ENCODE measurements at places on chromosomes 7 and 10.

DNA sequence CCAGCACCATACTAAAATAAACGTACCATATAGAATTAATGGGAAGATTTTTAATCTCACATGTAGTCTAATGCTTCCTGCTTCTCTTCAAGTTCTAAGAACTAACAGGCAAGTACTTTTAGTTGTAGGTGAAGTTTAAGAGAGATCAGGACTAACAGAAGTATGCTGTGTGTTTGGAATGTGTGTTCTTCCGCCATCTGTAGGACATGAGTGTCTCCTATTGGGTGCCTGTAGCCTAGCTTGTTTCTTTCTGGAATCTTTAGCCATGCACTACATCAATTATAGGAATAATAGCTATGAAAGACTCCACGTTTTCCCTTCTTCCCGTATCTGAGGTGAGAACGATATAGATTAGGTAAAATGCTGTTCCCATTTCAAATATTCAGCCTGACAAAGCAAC lies 140.2 kb upstream of the AHR start:
- DNase-seq: no peak

DNA sequence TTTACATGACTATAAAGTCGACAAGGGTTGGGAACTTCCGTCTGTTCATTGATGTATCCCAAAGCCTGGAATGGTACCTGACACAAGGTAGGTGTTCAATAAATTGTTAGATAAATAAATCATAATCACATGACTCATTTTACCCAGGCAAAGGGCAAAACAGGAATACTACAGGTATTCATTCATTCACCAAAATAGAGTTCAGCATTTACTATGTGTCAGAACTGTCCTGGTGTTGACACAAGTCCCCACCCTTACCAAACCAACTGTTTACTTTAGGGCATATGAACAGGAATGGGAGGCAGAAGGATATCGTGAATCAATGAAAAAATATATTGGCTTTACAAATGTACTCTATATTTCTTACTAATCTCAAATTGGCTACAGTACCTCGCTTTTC lies 666 bp upstream of the YAE1 start:
- no peak for DNase-seq

DNA sequence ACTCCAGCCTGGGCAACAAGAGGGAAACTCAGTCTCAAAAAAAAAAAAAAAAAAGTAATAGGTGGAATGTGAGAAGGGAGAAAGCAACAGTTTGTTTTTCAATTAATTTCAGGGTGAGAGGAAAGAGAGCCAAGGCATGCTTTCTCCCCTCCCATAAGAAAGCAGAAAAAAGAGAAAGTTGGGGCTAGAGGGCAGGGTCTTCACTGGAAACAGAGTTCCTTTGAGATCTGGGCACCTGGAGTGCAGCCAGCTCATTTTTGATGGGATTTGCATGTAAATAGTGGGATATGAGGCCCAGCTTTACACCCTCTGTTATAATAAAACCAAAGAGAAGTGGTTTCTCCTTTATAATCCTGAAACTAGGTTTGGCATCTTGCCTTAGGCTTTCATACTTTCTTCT lies 13.8 kb upstream of the STOX1 start:
- DNase-seq: no peak

DNA sequence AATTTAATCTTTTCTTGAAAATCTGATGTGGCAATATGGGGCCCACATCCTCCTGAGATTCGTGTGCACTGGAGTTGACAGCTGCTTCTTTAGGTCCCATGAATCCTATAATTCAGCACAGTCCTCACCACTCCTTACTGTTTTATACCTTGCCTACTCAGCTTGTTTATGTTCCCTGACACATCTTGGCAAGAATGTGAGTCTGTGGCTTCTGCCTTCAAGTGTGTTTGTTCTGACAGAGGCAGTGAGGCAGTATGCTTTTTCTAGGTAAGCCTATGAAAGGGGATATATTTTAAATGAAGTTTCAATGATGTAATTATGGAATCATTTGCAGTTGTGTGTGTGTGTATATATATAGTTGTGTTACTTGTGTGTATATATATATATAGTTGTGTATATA lies 106.4 kb downstream of the AMPH start:
- DNase-seq: no peak

GRCh38 chr10:15169555-15170401 lies 1.3 kb upstream of the NMT2 start:
- peak; percentile 49 for DNase-seq

GRCh38 chr10:19767876-19768275 lies 48.4 kb upstream of the PLXDC2 start:
- no peak for DNase-seq

DNA sequence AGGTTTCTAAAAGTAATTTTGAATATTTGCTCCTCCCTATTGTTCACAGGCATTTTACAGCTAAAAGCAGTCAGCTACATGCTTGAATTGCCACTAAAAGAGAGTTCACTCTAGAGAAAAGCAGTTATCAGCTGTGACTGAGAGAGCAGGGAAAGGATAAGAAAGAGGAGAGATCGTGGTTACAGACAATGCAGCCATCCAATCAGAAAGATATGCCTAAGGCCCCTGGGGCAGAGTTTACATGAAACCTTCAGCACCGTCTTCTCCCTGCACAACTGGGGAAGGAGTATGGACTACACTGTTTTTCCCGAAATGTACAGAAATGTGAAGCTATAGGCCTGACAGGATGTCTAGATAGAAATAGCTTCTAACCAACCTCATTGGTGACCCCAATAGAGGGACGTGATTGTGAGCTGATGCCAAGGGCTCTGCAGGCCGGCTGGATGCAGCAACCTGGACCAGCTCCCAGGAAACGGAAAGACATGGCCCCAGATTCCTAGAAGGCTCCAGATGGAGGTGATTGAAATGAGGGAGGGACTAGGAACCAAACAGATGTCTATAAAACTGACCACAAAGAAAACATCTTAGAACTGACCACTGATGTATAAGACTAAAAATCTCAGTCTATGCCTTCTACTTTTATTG lies 3.2 kb upstream of the VSTM4 start:
- DNase-seq: no peak

DNA sequence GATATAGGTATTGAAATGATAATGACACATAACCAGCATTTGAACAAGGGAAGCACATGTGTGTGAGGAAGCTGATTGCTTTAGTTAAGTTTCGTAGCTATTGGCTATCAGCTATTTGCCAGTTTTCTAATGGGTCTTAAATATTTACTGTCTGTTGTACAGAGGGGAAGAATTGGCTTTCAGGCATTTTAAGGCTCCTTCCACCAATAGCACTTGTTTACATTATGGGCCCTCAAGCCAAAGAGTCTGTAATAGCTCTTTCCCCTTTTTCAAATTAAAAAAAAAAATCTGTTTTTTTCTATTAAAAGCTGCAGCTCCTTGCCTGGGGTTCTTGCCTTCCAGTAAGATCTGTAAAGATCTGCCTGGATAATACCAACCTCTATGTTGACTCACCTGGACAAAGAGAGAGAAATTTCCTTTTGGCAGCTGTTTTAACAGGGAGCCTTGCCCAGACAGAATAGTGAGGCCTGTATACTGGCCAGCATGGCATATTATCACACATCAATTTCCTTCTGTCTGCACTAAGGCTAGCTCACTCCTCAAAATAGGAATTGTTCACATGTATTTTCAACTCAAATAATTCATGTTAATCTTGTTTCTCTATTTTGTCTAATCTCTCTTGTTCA lies 104.7 kb upstream of the LRGUK start:
- no peak for DNase-seq

GRCh38 chr10:108749042-108749441 lies 1174.3 kb downstream of the XPNPEP1 start:
- DNase-seq: no peak

GRCh38 chr10:125484035-125484732 lies 198.8 kb downstream of the TEX36 start:
- no peak for DNase-seq

DNA sequence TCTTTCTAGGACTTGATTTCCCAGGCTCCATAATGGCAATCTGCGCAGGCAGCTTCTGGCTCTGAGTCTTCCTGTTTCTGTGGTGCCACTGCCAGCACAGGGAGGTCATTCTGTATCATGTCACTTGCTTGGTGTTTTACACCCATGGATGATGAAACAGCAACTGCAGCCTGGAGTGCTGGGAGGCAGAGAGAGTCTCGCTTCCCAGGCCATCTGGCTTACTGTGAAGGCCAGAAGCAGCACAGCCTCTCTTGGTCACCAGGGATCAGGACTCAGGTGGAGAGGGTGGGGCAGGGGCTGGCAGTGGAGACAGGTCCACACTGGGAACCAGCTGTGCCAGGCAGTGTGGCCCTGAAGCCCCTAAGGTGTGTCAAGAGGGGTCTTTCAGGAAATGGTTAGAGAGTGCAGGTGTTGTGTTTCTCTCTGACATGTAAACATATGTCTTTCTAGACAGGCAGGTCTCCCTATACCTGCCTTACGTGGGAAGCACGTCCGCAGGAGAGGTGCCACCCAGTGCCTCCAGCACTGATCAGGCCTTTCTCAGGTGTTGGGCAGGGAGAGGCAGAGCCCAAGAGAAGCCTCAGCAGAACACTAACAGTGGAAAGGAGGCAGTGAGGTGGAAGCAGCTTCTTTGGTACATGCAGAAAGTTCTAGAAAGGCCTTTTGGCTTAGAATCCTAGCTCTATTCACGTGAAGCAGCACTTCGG lies 71.4 kb downstream of the INSIG1 start:
- no peak for DNase-seq

- DNase-seq: no peak
These were observed 123.4 kb upstream of the BTBD16 start for GRCh38 chr10:122147663-122148062.

- DNase-seq: no peak
These were observed 321.3 kb downstream of the BICC1 start for GRCh38 chr10:58833771-58834561.

GRCh38 chr7:5634107-5634950 lies 147.1 kb downstream of the RNF216 start:
- no peak for DNase-seq

GRCh38 chr10:89332123-89332633 lies 4.4 kb downstream of the IFIT3 start:
- no peak for DNase-seq

DNA sequence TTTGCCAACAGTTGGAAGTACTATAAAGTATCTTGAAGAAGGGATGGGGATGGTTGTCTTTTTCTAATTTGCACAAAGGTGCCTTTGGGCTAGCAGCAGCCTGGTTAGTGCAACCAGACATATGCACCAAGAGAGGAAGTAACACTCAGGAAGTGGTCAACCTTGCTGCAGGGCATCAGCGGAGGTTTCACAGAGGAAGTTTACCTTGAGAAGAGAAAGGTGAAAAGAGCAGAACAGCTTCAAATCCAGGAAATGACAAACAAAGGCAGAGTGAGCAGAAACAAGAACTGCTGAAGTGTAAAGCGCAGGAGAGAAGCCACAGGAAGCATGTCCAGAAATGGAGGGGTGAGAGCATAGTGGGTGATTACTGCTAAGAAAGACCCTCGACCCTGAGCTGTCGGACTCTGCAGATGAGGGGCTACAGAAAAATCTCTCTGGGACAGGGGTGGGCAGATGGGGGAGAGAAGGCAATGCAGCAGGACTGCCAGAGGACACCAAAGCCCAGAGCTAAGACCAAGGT lies 66.9 kb downstream of the STK17A start:
- peak; percentile 56 for DNase-seq

- DNase-seq: no peak
These were observed 13.1 kb downstream of the FZD9 start for GRCh38 chr7:73446682-73447081.

GRCh38 chr10:96311180-96311715 lies 7.0 kb downstream of the DNTT start:
- no peak for DNase-seq

DNA sequence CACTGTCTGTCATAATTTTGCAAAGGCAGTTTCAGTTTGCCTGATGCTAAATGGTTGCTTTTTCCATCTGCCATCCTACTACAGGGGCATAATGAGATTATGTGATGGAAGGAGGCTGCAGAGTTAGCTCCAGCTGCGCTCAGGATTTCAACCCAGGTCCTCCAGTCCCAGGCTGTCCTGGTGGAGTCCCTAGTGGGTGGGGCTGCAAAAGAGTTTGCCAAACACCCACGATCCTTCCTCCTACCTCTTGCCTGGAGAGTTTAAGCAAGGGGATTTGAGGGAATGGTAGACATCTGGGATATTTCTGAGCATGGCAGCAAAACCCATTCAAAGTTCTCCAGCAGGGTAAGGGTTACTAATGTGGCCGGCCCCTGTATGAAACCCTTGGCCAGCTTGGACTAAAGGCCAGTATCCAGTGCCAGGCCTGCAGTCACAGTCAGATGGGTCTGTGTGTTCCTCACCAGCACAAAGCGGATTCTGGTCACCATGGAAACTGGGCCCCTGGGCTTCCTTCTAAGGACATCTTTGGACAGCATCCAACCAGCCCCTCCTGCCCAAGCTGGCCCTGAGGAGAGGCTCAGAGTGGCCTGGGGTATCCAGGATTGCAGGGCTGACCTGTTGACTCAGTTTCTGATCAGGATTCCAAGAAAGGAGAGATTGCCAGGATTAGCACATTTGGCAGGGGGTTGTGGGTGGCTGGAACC lies 42.7 kb upstream of the CHST3 start:
- no peak for DNase-seq

DNA sequence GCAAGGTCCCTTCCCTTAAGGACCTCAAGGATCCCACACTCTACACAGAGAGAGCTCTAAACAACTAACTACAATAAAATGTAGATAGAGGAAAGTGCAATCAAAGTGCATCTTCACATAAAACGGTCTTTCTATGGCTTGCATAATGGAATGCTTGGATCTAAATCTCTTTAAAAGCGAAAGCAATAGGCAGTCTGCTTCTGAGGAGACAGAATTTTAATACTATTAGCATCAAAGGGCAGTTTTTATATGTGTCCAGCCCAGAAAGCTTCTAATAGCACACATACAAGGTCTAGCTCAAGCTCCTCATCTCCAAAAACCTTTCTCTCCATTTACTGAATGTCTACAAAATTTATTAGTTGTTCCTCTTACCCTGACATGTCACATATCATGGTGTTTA lies 101.5 kb upstream of the C1GALT1 start:
- DNase-seq: no peak

GRCh38 chr10:3045471-3046209 lies 21.7 kb upstream of the PFKP start:
- DNase-seq: no peak

DNA sequence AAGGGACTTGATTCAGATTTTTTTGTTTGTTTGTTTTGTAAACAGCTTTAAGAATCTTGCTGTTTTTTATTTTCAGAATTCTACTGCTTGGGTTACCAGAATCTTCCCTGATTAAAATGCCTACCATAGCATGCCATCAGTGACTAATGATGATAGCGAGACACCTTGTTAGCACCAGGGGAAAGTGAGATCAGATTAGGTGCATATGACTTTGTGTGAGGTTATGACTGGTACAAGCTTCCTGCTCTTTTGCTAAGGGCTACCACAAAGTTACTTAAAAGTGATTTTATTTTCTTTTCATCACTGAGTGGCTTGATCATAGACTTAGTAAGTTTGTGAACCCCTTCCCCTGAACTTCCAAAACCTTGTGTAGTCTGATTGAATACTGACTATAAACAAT lies 93.5 kb downstream of the SND1 start:
- DNase-seq: peak; percentile 41

DNA sequence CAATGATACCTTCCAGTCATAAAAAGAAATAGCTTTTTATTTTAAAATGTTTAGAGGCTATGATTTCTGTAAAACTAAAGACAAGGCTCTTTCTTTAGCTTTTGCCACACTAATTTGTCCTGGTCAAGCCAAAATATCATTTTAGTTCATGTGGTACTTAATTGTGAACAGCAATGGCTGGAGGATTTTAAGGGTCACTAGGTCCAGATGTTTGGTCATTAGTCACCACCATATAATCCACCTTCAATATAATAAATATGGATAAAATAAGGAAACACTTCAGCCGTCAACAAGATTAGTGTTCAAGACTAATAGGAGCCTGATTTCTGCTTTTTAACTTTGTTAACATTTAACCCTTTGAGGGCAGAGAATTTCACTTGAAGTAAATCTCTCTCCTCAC lies 50.0 kb upstream of the HGF start:
- DNase-seq: no peak

GRCh38 chr10:123945325-123945920 lies 53.8 kb upstream of the CPXM2 start:
- DNase-seq: no peak
